Activated naive CD4-positive, alpha-beta T cell treated with anti-CD3 and anti-CD28 coated beads, Interleukin-2, amount 50 U/mL, for 72 hours (primary cell): ENCODE measurements at places on chromosomes 5 and 9.

- no peak for DNase-seq
These were observed 2002.2 kb upstream of the ACO1 start for GRCh38 chr9:30382271-30382670.

DNA sequence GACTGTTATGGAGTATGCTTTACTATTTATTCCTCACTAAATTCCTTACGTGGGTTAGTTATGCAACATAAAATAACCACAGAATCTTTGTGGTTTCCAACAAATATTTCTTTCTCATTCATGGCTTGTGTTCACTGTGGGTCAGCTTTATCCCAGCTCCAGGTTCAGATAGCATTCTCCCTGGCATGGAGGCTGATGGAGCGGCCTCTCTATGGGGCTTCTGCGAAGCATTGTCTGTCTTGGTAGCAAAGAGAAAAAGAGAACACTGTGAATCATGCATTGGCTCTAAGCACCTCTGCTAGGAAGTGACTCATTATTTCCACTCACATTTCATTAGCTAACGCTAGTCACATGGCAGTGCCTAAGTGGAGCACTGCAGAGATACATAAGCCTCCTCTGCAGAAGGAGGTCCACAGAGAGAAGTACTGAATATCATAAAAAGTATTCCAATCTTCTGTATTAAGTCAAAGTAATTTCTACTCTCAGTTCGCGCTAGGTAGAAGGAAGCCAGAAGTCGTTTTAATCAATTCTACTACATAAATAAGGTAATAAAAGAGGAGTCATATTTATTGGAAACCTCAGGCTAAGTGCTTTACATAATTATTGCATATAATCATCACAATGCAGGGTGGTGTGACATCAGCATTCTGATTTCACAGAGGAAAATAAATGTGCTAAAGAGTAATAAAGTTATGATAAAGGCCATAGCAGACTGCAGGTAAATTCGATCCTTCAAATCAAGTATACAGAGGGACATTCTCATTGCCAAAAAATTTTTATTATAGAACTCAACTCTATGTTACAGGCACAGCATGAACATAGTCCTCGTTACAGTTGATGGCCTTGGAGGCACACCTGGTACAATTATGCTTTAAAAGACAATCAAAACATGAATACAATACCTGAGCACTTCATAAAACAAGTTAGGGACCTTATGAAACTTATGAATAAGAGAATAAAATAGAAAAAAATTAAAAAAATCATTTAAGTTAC is 531.1 kb downstream of the CETN3 start:
- DNase-seq: no peak

DNA sequence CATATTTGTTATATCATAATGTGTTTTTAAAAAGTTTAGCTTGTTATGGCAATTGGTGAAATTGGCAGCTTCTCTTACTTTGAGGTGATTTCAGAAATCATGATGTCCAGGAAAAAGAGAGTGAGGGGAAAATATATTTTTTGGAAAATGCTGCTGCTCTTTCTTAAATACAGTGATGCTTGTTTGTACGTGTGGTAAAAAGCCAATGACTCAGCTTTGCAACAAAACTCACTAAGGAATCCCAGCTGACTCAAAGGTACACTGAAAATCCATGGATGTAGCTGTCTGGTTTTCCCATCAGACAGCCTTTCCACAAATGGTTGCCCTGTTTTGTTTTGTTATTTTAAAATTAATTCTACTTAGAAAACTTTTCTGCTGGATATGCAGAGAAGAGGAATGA is 306.4 kb upstream of the PAPPA start:
- no peak for DNase-seq

DNA sequence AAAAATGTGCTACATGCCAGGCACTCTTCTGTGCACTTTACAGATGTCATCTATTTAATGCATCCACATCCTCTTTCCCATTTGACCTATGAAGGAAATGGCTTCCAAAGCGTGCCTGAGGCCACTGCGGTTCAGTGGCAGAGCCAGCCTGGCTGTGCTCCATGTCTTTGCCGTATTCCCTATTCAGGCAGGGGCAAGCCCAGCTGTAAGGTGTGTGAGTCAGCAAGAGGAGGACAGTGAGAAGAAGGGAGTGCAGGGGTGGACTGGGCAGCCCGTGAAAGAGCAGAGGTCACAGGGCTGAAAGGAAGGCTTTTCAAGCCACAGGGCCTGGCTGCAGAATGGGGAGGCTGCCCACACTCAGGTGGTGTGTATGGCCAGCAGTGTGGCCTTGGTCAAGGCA is 91.7 kb downstream of the HRH2 start:
- peak; percentile 34 for DNase-seq

GRCh38 chr5:115415143-115415491 is 118.7 kb upstream of the CCDC112 start:
- DNase-seq: no peak

- no peak for DNase-seq
These were observed 22.7 kb downstream of the TEK start for GRCh38 chr9:27131731-27132130.

- no peak for DNase-seq
These were observed at the start of gene DMRTA1 for GRCh38 chr9:22446589-22446949. Gene DMRTA1, plus strand, starts transcription at chr9:22446824. Its CDS starts 242 bp downstream, at chr9:22447066.

- DNase-seq: no peak
These were observed 17.5 kb upstream of the TGFBR1 start for GRCh38 chr9:99087462-99087861.

DNA sequence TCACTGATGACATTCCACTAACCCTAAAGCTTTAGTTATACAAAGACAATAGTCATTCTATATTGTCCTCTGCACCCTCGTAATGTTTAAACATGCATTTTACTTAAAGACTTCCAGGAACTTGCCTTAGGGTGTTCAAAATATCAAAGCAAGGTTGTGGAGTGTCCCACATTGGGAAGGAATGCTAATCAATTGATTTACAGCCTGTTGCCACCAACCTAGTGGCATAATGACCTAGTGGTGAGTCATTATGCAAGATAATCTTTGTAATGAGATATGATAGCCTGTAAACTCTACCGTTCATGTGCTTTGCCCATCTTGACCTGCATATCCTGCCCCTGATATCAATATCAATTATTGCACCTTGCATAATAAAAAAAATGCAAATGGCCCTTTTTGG is 542.9 kb downstream of the CDH9 start:
- no peak for DNase-seq

GRCh38 chr9:17876687-17877086 is 297.8 kb downstream of the SH3GL2 start:
- no peak for DNase-seq

DNA sequence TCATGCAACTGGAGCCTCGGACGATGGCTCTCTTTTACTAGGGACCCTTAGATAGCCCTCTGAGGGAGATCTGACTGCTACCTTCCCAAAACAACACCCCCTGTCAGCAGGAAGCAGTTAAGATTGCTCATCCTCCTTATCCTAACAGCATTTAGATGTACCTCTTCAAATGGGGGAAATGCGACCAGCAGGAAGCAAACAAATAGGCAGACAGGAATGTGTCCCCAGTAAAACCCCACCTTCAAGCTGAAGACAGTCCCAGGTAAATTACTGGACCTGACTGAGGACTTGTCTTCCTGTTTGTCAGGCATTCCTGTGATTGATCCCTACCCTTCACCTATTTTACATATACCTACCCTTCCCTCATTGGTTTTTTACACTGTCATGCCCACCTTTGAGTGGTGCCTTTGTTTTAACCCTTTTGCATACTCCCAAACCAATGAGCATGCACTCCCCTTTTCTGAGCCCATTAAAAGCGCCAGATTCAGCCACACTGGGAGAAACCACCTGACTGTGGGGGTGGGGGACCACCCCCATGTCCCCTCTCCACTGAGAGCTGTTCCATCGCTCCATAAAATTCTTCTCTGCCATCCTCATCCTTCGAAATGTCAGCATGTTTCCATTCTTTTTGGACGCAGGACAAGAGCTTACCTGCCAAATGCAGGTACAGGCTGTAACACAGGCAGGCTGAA is 954.0 kb upstream of the CDH6 start:
- DNase-seq: no peak

- no peak for DNase-seq
These were observed 1267.5 kb upstream of the CDH9 start for GRCh38 chr5:28305891-28306290.

GRCh38 chr5:135462304-135462703 is 10.2 kb upstream of the TIFAB start:
- peak; percentile 57 for DNase-seq
